ENCODE measurements at places on chromosomes 6 and 20.
A peak's percentile ranks its signal among the peaks of the same experiment; 100 is the strongest.

- DNase-seq = peak; percentile 75
These were observed 26.6 kb downstream of the RIN2 start for GRCh38 chr20:19784511-19785172.

DNA sequence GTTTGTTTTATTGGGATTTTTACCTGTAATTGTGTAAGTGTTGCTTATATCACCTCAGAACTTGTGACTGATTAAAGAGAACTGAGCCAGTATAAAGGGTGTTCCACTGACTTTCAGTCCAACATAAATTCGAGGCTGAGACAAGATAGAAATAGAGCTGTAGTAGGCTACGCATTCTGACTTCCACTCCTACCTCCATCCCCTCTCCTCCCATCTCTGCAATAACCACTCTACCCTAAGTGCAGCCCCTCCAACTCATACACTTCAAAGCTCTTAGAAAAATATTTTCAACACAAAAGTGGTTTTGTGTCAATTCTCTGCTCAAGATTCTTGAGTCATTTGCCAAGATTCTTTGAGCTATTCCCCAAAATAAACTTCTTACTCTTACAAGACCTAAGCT is 48.7 kb downstream of the FILIP1 start:
- no peak for DNase-seq

- DNase-seq = no peak
These were observed 62.0 kb downstream of the ATXN1 start for GRCh38 chr6:16698997-16699868.

DNA sequence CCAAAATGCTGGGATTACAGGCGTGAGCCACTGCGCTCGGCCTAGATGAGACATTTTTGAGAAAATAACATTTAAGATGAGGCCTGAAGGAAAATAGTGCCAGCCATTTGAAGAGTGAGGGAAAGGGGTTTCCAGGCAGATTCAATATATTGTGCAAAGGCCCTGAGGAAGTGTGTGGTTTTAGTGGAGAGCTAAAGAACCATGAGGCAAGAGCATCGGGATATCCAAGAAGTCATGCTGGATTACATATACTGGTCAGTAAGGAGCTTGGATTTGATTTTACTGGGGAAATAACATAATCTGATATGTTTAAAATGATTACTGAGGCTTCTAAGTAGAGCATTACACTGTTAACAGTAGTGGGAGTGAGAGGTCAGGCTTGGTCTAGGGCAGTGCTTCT is 47.0 kb downstream of the CARMIL1 start:
- no peak for DNase-seq
